Stimulated activated CD8-positive, alpha-beta memory T cell treated with anti-CD3 and anti-CD28 coated beads, Interleukin-15, amount 100 ng/mL, for 24 hours (primary cell): ENCODE measurements at places on chromosomes 2 and 18.

- DNase-seq, result no peak
Measured at GRCh38 chr2:4354678-4355077, 651.3 kb downstream of the DCDC2C start.

DNA sequence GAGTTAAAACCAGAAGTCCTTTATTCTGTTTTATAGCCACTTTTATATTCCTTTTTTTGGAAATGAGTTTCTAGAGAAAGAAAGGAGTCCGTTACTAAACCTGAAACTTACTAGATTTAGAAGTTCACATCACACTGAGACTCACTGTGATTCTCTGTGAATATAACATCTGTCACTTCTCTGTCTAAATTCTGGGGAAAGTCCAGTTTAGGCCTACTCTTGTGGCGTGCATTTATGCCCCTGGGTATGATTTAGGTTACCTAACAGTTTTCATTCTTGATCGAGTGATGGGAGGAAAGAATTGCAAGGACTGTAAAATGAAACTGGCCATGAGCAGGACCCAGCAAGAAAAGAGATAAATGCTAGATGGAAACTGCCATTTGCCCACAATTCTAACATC lies 449.6 kb downstream of the SPAG16 start:
- no peak for DNase-seq

DNA sequence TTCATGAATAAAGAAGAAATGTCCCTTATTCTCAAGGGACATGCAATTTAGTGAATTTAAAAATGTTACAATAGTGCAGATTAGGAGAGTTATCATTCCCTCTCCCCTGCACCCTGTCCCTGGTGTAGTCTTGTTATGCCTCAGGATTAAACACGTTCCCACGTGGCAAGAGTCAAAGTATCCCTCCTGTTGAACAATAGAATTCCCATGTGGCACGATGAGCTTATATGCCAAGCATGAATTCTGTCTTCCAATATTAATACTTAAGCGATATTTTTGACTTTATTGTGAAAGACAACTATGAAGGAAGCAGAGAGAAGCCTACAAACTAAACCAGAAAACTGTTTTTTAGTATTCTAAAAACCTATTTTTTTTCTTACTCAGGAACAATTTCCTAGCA lies 36.7 kb upstream of the SPAG16 start:
- DNase-seq, result no peak

GRCh38 chr2:172097557-172098131 lies 5.1 kb downstream of the DLX2 start:
- DNase-seq, result no peak

- no peak for DNase-seq
Measured at GRCh38 chr2:25879133-25879730, 945 bp upstream of the ASXL2 start.

DNA sequence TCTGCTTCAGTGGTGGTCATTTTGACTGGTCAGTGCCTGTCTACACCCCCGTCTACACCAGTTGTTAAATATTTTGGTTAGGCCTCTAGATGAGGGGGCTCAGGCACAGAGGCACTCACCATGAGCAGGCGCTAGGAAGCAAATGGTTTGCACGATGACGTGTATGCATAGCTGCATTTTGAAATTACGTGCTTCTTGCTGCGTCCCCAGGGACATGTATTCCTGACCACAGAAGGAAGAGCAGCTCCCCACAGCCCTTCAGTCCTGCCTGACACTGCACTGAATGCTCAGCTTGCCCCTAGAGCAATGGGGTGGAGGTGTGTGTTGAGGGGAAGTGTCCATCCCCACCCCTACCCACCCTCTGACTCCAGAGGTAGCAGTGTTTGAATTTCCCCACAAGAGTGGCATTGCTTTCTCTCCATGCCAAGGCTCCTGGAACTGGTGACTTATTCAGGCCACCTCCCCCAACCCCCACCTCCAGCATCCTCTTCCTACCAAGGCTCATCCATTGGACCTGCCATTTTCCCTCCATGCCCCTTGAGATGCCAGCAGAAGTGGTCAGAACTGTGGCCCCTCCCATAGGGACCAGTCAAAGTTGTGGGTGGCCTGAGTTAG lies 11.4 kb upstream of the ZAP70 start:
- DNase-seq, result no peak

GRCh38 chr2:40150266-40150665 lies 301.6 kb downstream of the SLC8A1 start:
- DNase-seq, result no peak

- no peak for DNase-seq
Measured at GRCh38 chr2:85326406-85327159, 1.2 kb downstream of the TGOLN2 start.

GRCh38 chr2:128691526-128691925 lies 372.9 kb upstream of the HS6ST1 start:
- no peak for DNase-seq

DNA sequence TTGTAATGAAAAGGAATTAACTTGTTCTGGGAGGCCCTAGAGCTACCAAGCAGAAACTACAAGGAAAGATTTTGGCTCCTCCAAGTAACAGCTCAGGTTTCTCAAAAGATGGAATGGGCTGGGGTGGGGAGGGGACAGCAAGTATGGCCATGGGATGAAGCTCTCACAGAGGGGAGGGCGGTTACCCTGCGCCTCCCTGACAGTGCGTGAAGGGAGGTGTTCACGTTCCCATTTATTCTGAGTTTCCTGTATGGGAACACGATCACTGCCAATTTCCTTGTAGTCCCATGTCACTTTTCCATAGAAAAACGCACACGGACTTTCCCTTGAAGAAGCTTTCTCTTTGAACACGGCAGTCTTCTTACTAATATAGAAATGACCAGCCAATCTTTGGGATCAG lies 17.0 kb downstream of the CDC42EP3 start:
- no peak for DNase-seq

GRCh38 chr18:46155641-46156051 lies 51.5 kb downstream of the HAUS1 start:
- DNase-seq, result no peak

DNA sequence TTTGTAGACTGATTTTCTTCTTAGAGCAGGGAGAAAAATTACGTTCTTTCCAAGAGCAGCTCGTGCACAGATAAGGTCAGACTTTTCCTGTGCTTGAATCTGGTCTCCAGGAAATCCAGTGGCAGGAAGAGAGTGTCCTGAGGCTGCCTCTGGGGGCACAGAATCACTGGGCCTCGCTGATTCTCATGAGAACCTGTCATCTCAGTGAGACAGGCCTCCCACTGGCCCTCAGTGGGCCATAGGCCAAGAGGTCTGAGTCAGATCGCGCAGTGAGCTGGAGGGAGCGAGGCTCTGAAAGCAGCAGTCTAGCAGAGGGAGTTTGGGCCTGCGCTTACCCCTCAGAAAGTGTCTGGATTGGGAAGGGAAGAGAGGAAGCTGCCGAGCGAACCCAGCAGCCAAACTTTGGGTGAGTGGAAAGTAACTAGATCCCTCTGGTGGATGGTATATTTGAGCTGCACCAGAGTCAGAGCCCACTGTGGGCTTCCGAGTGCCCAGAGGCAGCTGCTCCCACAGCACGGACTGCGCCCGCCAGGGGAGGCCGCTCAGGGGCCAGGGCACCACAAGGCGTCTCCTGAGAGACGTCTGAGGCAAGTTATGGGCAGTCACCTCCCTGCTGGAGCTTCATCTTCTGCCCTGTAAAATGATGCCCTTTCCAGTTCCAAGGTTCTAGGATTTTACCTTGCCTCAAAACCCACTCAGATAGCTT lies 8.2 kb downstream of the GDF7 start:
- DNase-seq, result no peak

- DNase-seq, result no peak
Measured at GRCh38 chr2:196365145-196365544, 193.8 kb upstream of the STK17B start.

- no peak for DNase-seq
Measured at GRCh38 chr18:55783921-55784320, 195.9 kb upstream of the TCF4 start.

DNA sequence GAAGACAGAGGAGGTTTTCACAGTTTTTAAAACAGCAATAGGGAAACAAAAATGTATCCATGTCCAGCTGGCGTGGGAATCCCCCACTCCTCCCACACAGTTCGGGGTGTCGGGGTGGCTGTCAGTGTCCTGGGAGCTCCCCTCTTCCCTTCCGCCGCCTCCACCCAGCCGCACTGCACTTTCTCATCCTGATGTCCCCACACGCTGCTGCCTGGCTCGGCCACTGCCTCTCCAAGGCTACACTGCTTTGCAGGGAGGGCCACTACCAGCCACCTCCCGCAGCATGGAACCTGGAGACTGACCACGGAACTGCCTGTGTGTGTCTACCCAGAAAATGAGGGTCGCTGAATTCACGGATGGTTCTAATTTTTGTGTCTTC lies 138.7 kb upstream of the CTDP1 start:
- DNase-seq, result no peak

GRCh38 chr2:23828986-23829385 lies 97.9 kb downstream of the ATAD2B start:
- DNase-seq, result no peak

DNA sequence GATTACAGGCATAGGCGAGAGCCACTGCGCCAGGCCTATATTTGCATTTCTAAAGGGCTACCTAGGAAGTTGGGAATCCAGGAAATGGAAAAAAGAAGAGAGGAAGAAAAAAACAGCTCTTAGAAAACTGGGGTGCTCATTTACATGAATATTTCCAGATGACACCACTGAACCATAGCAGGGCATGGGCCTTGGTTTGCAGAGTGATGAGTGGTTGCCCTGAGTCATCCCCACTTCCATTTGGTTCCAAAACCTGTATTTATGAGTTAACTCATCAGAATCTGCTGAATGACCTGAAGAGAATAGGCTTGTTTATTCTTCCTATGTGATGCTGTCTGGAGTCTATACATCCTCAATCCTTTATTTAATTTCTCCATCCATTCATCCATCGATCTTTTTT lies 36.2 kb downstream of the EHD3 start:
- no peak for DNase-seq
